ENCODE measurements at places on chromosomes 6 and 20.
A peak's percentile ranks its signal among the peaks of the same experiment; 100 is the strongest.

GRCh38 chr20:732727-733126 lies 35.6 kb downstream of the SLC52A3 start:
- no peak for DNase-seq

- DNase-seq = no peak
Measured at GRCh38 chr6:47308198-47308517, 1.5 kb downstream of the TNFRSF21 start.

- DNase-seq = no peak
Measured at GRCh38 chr6:163183806-163184205, 230.7 kb upstream of the QKI start.

DNA sequence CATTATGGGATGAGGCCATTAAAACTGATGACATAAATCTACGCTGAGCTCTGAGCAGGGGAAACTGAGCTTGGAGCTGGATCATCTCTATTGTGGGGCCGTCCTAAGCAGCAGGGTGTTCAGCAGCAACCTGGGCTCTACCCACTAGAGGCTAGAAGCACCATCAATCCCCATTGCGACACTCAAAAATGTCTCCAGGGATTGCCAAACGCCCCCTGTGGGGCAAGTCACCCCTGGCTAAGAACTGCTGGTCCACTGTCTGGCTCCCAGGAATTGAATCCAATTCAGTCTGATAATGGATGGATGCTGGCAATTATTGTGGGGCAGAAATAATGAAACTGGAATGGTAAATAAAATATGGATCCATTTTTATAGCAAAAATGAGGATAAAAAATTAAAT lies 38.2 kb downstream of the PMEPA1 start:
- no peak for DNase-seq

DNA sequence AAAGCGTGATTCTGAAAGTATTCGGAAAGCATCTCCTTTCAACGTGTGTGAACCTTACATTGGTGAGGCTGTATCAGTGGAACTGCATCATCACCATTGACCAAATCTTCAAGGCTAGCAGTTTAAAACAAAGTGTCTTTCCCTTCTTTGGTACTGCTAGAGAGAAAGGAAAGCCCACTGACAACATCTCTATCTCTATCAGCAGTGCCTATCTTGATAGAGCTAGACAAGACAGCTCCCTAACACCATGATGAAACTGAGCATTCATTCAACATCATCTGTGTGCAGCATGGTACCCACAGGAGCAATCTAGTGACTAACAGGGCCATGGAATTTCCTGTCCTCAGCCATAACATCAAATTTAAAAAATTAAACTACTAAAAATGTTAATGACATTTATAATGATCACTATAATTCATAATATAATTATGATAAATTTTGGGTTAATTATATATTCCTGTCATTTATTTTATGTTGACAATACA lies 31.5 kb upstream of the EDN1 start:
- DNase-seq = no peak

GRCh38 chr6:158518191-158519127 lies 41.4 kb upstream of the TMEM181 start:
- DNase-seq = peak; percentile 33

DNA sequence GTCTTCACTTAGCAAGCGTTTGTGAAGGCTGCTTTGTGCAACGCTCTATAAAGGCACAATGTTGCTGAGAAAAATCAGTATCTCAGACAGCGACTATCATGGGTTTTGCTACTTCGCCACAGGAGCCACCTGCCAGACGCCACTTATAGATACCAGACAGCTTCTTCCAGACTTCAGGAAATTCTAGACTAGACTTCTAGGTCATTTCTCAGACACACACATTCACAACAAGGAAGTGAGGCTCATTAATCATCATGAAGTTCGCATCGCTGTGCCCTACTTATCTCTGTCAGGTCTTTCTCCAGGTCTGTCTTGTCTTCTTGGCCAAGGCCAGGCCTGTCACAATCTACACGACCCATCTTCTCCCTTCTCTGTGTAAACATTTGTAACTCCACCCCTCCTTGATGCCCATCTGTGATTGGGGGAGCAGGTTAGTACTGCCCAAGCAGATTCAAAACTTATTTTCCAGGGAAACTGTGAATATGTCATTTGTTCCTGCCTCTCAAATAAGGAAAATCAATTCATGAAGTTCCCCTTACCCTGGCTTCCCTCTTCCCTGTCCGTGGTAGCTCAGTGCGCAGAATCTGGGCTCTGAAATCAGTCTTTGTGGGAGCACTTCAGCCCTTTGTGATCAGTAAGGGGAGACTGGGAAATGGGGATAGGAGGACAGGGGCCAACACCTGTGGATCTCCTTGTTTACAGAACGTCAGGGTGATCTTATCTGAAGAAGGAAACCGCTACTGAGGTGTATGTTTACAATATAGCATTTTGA lies 115.5 kb downstream of the TNFAIP3 start:
- DNase-seq = no peak

- DNase-seq = no peak
Measured at GRCh38 chr6:13847326-13848050, 33.1 kb upstream of the MCUR1 start.

DNA sequence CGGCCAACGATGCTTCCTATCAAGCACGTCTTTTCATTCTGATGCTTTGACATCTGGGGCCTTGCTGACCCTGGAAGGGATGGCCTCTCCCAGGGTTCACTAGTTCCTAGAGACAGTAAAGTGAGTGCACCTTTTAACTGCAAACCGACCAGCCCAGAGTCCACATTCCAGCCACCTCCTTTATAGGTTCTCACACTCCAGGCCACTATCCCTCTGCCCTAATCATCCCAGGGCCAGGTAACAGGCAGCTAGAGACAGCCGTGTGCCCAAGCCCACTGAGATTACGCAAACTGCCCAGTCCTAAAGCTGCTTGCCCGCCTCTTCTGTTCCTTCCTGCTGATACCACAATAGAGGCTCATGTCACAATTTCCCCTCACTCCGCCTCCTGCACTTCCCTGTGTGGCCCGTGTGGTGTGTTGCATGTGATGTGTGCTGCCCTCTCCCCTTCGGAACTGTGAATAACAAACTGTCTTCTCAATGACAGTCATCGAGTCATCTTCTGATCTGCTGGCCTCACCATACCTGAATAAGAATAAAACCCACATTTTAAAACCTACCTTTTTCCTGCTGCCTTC lies 123.7 kb upstream of the EXOC2 start:
- DNase-seq = peak; percentile 38

GRCh38 chr6:141618180-141618581 lies 514.5 kb upstream of the GJE1 start:
- no peak for DNase-seq

DNA sequence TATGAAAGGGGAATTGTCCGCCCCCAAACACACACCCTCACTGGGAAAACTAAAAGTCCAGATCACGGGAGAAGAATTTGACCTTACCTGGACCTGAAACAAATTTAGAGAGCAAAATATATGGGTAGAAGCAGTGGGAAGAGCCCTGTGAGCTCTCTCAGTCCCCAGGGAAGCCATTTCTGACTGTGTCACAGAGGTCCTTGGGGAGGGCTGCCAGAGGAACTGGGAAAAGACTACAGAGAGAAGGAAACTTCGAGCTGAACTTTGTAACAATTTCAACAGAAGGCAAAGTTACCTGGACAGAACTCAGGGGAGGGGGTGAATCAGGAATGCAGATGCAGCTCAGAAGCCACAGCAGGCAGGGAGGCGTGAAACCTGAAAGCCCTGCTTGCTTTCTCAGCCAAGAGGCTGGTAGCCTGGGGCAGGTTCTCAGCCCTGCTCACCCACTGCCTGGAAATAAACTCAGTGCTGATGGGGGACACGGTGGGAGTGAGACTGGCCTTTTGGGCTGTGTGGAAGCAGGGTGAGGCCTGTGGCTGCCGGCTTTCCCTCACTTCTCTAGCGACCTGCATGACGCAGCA lies 163.8 kb downstream of the TMEM200A start:
- DNase-seq = no peak

DNA sequence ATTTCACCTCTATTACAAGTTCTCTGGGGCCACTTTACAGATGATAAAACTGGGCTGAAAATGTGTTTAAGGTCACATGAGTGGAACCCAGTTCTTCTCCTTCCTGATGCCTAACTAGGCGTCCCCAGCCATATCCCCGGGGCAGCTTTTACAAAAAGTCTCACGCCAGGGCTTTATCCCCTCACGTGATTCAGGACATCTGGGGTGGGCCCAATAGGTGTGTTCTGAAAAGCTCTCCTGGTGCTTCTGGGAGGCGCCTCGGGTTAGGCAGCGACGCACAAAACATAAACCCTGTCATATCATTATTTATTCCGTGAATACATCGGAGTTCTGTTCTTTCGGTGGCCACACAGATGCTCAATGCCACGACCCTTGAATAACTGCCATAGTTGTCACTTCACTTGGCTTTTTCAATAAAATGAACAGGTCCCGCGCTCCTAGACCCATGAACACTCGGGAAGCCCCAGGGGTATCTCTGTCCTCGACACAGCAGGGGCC lies 32.1 kb downstream of the SF3B5 start:
- no peak for DNase-seq

- DNase-seq = no peak
Measured at GRCh38 chr6:159727717-159728445, 575 bp downstream of the WTAP start.

- DNase-seq = no peak
Measured at GRCh38 chr20:61765081-61765870, 300.4 kb downstream of the TAF4 start.

GRCh38 chr6:125529061-125529460 lies 220.4 kb upstream of the HEY2 start:
- no peak for DNase-seq

GRCh38 chr20:32336918-32337347 lies 21.2 kb upstream of the ASXL1 start:
- no peak for DNase-seq

GRCh38 chr6:145257704-145258103 lies 477.6 kb downstream of the EPM2A start:
- DNase-seq = no peak

DNA sequence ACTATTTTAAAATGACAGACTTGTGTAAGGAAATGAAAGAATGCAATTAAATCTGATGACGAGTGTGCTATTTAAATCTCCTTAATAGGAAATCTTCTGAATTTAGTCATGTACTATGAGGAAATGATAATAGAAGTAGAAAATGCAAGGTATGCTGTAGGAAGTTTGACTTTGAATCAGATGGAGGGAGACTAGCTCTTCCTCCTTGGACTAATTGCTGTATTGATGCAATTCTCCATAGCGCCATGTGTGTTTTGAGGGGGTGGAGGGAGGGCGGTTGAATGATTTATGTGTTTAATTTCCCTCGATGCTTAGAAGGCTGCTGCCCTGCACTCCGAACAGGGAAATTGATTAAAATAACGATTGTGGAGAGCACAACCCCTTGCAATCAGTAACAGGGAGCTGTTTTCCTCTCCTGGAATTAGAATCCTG lies 214.4 kb upstream of the PRND start:
- DNase-seq = no peak

DNA sequence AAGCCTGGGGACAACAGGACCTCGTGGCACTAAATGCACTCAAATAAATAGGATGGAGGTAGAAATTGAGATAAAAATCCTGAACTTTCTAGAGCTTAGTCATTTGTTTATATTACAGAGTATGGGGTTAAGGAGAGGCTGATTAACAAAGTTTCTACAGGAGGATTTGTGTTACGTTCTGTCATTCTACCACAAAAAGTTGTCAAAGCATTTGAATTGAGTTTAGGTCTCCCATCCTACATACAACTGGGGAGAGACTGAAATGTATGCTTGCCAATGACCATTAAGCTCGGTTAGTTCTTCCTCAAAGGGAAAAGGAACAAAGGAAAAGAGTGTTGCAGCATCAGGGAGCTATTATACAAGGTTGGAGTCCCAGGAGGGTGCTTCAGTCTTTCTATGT lies 597.9 kb downstream of the COL12A1 start:
- DNase-seq = no peak

- no peak for DNase-seq
Measured at GRCh38 chr20:45545754-45546453, 1.3 kb downstream of the EPPIN start.

DNA sequence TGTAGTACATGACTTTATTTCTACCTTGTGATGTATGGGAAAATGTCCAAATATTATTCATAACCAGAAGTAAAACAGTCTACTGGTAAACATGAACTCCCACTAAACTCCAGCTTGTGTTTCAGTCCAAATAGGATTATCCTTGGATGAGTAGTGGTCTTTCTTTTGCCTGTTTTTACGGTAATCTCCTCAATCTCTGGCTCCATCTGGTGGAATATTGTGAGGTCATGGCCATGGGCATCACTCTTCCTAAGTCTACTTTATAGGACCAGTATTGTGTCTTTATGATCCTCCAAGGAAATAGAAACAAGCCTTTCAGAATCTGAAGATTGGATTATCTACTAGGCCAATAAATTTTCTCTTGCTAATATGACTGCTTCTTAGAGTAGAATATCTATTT lies 505.0 kb downstream of the BMP2 start:
- no peak for DNase-seq

DNA sequence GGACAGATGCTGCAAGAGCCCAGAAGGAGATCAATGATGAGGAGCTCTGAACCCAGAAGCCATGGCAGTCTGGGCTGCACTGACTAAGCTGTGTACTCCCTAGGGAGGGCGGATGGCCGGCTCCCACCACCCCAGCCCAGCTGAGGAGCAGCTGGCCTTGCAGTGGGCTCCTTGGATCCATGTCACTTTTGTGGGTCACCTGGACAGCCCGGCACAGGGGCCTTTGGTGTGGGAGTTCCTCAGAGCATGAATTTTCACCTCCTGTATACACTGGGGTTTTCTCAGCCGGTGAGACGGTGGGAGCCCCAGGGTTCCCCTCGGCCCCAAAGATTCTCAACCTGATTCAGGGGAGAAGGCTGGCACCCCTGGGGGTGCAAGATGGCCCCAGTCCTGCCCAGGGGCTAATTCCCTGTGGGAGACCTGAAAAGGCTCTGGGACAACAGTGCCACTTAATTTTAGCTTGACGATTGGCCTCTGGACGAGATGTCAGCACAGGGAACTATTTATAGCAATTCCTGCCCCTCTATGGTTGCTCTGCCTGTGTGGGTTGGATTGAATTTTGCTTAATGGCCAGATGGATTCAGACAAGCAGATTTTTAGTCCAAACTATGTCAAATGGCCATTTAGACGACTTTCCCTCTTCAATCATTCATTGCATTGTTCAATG lies 121.6 kb upstream of the PMEPA1 start:
- no peak for DNase-seq

- no peak for DNase-seq
Measured at GRCh38 chr20:17921774-17922173, 46.8 kb downstream of the SNX5 start.

GRCh38 chr20:46673394-46674252 lies 15.6 kb downstream of the TP53RK start:
- no peak for DNase-seq

DNA sequence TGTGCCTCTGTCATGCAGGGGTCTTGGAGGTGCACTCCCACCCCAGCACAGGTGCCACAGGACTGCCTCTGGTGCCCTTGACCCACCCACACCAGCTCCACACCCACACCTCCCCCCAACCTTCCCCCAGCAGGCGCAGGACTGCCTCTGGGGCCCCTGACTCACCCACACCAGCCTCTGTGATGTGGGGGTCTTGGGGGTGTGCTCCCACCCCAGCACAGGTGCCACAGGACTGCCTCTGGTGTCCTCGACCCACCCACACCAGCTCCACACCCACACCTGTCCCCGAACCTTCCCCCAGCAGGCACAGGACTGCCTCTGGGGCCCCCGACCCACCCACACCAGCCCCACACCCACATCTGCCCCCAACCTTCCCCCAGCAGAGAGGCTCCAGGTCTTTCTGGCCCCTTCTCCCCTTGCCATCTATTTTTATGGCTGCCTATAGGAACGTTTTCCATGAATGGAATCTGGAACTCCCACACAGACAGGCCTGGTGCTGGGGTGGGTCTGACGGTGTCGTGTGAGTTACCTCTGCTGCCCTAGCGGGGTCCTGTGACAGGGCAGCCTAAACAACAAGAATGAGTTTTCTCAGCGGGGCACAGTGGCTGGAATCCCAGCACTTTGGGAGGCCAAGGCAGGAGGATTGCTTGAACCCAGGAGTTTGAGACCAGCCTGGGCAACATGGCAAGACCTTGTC lies 23.5 kb downstream of the SLC17A9 start:
- no peak for DNase-seq
